ENCODE measurements at places on chromosomes 16 and 17. TPM values are rescaled to one million over a fixed set of nuclear protein-coding genes. Genes with fewer than 3 reads are reported as not detected.
A peak's percentile ranks its signal among the peaks of the same experiment; 100 is the strongest.

GRCh38 chr16:21634216-21634615, 18.2 kb downstream of the IGSF6 start:
- no peaks in the 10 kb centered on the region for H3K4me1 ChIP-seq
- H3K4me3 ChIP-seq: no peak overlapping the region
- no peaks in the 10 kb centered on the region for H3K27me3 ChIP-seq
- H3K36me3 ChIP-seq: no peaks in the 10 kb centered on the region
- H3K27ac ChIP-seq: no peak overlapping the region

The PRR35 gene
- total RNA-seq: not detected

The SRCIN1 gene
- total RNA-seq: 15.0 TPM

DNA sequence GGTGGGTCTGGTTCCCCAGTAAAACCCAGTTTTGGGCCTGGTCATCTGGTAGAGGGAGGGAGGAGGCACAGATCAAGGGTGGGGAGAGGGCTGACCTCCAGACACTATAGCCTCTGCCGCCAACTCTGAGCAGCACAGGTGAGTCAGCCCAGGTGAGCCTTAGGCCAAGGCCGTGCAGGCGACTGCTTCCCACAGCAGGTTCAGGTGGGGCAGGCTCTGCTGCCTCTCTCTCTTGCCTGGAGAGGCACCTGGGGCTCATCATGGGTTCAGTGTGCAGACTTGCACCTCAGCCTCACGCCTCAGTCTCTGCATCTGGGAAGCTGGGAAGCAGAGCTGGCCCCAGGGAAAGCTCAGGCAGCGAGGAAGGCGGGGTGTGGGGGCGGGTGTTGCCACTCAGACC, 37.8 kb upstream of the IL34 start:
- H3K27ac ChIP-seq: no peak overlapping the region
- no peaks in the 10 kb centered on the region for H3K4me1 ChIP-seq
- H3K4me3 ChIP-seq: no peak overlapping the region
- H3K27me3 ChIP-seq: no peaks in the 10 kb centered on the region

GRCh38 chr16:49337814-49338350, 35.7 kb upstream of the C16orf78 start:
- no peaks in the 10 kb centered on the region for H3K4me1 ChIP-seq
- no peaks in the 10 kb centered on the region for H3K36me3 ChIP-seq
- no peak overlapping the region for H3K27ac ChIP-seq
- no peaks in the 10 kb centered on the region for H3K27me3 ChIP-seq

The CDH8 gene
- total RNA-seq: 0.55 TPM

The G6PC1 gene
- total RNA-seq: 0.09 TPM

- peak overlapping the region; percentile 85 for H3K27ac ChIP-seq
- H3K4me3 ChIP-seq: no peak overlapping the region
- peaks cover 16% of the 10 kb centered on the region for H3K4me1 ChIP-seq
- H3K27me3 ChIP-seq: no peaks in the 10 kb centered on the region
- no peak for DNase-seq
- no peaks in the 10 kb centered on the region for H3K36me3 ChIP-seq
These were observed 32.5 kb downstream of the CDRT4 start for GRCh38 chr17:15434956-15435355.

DNA sequence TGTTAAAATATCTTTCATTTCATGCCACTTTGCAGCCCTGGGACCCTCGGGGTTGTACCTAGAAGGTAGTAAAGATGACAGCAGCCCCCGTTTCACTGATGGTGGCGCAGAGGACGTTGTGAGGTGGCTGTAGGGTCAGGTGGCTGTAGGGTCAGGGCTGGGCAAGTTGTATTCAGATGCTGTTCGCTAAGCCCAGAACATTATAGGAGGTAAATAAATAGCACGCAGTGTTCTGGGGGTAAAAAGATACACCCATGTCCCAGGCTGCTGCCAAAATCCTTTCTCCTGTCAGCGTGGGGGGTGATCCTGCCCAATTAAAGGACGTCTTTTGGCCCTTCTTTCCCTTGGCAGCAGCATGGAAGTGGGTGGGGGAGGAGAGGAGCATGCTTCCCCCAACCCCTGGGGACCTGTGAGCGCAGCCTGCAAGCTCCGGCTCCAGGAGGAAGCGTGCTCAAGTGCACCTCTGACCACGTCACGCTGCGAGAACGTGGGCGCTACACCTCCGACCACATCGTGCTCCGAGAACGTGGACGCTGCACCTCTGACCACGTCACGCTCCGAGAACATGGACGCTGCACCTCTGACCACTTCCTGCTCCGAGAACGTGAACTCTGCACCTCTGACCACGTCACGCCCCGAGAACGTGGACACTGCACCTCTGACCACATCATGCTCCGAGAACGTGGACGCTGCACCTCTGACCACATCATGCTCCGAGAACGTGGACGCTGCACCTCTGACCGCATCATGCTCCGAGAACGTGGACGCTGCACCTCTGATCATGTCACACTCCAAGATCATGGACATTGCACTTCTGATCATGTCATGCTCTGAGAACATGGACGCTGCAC, 182.1 kb downstream of the RPTOR start:
- no peak overlapping the region for H3K27ac ChIP-seq
- no peaks in the 10 kb centered on the region for H3K36me3 ChIP-seq
- peaks cover 10% of the 10 kb centered on the region for H3K4me1 ChIP-seq
- DNase-seq: no peak

- no peaks in the 10 kb centered on the region for H3K27me3 ChIP-seq
- DNase-seq: no peak
- H3K4me1 ChIP-seq: peaks cover 21% of the 10 kb centered on the region
- no peak overlapping the region for H3K4me3 ChIP-seq
These were observed 97.5 kb downstream of the YPEL2 start for GRCh38 chr17:59428916-59429485.

DNA sequence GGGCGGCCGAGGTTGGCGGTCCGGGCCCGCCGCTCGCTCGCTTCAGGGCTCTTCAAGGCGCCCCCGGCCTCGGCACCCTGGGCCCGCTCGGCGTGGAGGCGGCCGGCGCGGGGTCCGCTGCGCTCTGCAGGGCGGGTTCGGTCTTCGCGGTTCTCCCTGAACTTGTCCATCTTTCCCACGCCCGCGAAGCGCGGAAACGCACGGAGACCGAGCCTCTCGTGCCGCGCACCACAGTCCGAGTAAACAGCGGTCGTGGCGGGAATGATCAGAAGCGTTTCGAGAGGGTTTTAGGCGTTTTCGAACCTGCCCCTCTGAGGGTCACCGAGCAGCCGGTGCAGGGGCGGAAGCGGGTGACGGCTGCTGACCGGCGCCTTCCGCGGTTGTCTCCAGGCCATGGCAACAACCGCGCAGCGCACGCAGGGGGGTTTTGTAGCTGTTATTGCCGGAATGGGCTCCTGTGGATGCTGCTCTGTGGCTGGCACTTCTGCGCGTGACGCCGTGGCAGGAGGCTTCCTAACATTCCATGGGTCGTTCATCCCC, 414 bp downstream of the NARF start:
- H3K36me3 ChIP-seq: peaks cover 18% of the 10 kb centered on the region
- H3K27ac ChIP-seq: peak overlapping the region; percentile 90
- peak overlapping the region; percentile 68 for H3K4me3 ChIP-seq
- H3K4me1 ChIP-seq: peaks cover 13% of the 10 kb centered on the region

The UMOD gene
- not detected for total RNA-seq

The HCRT gene
- total RNA-seq: not detected

The AXIN2 gene
- 60.3 TPM for total RNA-seq

DNA sequence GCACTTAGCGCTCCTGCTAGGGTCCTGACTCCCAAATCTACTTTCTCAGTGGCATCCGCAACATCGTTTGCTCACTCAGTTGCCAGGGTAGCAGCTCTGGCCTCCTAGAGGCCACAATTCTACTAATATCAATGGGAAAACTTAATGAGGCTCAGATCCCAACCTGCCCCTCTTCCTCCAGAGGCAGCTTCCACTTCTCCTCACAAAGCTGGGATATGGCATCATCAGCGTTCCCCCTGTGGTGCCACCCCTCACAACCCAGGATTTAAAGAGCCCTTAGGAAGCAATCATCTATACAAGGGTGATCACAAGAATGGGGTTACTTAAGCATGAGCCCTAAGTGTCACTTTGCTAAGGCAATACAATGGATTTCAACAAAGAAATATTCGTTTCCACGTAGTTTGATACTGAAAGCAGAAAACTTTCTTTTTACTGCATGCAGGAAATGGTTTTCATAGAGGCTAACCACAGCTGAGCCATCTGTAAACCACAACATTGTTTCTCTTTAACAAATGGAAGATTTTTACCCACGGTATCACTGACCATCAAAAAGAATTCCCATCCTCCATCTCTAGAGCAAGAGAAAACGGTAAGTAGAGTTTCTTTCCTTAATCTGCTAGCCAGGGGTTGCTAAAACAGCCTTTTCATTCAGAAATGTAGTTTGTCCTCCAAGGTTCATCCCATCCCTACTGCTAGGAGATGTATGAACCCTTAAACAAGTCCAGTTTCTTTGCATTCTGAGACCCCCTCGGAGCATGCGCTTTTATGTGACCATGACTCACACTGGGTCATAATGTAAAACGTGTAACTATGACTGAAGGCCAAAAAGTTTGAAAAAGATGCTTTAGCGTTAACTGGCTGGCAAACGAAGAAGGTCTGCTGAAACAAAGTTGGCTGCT, 68.3 kb upstream of the BCAR1 start:
- peaks cover 8% of the 10 kb centered on the region for H3K4me1 ChIP-seq
- H3K27ac ChIP-seq: no peak overlapping the region
- no peak overlapping the region for H3K4me3 ChIP-seq
- no peaks in the 10 kb centered on the region for H3K27me3 ChIP-seq
- peak; percentile 54 for DNase-seq

DNA sequence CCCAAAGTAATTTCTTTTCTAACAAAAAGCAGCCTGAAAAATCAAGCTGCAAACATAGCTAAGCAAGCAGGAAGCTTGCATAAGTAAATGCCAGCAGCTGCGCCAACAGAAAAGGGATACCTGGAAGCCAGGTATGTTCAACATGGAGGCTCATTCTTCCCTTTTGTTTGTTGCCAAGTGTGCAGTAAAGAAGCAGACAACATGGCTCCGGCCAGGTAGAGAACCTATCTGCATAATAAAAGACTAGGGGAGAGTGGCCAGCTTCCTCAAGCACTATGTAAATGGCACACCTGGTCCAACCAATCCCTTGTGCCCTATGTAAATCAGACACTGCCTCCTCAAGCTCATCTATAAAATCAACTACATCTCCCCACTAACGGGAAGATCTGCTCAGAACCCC, 1407.0 kb downstream of the CDH11 start:
- H3K36me3 ChIP-seq: no peaks in the 10 kb centered on the region
- H3K27ac ChIP-seq: no peak overlapping the region
- no peaks in the 10 kb centered on the region for H3K27me3 ChIP-seq
- no peak for DNase-seq
- H3K4me3 ChIP-seq: no peak overlapping the region

The FOXL1 gene
- 2.0 TPM for total RNA-seq

The MEOX1 gene
- 0.31 TPM for total RNA-seq

The CRYBA1 gene
- total RNA-seq: not detected
